ENCODE measurements at places on chromosomes 12 and 14.

- DNase-seq, result no peak
These were observed 578 bp downstream of the PPP1R13B start for GRCh38 chr14:103846543-103847450.

DNA sequence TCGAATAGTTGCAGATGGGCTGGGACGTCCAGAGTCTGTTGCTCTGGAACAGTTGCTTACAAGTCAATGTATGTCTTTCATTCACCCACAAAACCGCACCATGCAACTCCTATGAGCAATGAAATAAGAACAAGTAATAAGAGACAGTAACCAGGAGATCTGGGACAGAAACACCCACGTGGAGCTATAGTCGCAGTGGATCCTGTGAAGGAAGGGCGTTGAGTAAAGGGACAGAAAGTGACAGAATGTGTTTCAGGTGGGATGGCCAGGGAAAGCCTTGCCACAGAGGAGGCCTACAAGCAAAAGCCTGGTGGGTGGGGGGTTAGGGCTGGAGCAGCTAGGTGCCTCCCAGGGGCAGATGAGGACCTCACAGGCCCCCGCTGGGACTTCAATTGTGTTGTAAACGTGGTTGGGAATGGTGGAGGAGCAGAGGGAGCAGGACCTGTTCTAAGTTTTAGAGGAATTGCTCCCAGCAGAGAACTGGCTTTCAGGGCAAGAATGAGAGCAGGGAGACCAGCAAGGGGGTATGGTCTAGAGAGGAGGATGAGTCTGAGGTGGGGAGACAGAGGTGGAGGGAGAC lies 86.7 kb upstream of the FZD10 start:
- DNase-seq, result no peak

DNA sequence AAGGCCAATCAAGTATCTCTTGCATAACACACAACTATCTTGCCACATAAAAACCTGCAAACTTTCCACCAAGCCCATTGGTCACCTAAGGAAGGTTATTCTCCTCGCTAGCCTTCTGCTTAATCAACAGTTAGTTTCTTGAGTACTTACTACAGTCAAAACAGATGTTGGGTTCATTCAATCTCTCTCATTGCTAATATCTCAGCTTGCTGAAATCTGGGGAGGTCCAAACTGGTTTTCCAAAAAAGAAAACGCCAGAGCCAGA lies 74.6 kb downstream of the TTC7B start:
- DNase-seq, result no peak

DNA sequence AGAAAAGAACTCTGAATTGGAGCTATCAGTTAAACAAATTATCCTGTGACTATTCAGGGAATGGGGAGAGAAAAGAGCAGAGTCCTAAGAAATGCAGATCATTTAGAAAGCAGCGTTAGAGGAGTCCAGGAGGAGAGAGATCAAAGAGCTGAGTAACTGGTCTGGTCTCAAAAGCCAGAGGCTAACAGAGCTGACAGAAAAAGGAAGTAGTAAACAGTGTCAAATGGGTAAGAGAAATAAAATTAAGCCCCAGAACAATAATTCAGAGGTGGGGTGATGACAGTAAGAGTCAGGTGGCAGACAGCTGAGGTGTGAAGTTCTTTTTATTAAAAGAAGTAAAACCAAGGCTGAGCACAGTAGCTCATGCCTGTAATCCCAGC lies 19.3 kb downstream of the GXYLT1 start:
- DNase-seq, result no peak

- DNase-seq, result no peak
These were observed 98.1 kb downstream of the TMEM132C start for GRCh38 chr12:128365032-128365431.

GRCh38 chr14:104547310-104547997 lies 32.1 kb upstream of the C14orf180 start:
- DNase-seq, result no peak

- no peak for DNase-seq
These were observed 43.0 kb upstream of the LRRC10 start for GRCh38 chr12:69653703-69654102.

- no peak for DNase-seq
These were observed 84.3 kb downstream of the PLCZ1 start for GRCh38 chr12:18653465-18653864.

GRCh38 chr14:71942904-71943694 lies 10.9 kb downstream of the RGS6 start:
- DNase-seq, result no peak

DNA sequence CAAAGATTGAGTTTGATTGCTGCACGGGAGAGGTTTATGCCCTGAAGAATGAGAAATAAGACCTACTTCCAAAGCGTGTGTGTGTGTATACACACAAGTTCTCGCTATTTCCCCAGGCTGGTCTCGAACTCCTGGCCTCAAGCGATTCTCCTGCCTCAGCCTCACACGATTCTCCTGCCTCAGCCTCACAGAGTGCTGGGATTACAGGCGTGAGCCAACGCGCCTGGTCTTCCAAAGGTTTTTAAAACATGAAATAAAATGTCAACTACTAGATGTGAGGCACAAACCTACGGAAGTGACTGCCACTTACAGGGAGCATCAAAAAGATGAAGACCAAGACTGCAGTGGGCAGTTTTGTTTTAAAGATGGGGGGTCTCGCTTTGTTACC lies 622 bp upstream of the WASHC3 start:
- DNase-seq, result no peak

- no peak for DNase-seq
These were observed 222.9 kb upstream of the DDHD1 start for GRCh38 chr14:53376064-53376463.

DNA sequence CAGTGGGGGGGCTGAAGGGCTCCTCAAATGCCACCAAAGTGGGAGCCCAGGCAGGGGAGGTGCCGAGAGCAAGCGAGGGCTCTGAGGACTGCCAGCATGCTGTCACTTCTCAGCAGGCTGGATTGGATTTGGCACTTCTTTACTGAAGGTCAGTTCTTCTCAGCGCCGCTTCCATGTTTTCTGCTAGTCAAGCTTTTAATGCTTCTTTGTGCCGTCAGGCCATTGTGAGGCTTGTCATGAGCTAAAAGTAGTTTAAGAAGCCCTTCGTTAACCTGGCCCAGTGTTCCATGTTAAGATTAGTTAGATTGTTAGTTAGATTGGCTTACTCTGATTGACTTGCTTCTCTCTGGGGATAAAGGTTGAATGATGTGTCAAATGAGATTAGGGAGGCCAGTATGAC lies 13.4 kb downstream of the GABARAPL1 start:
- no peak for DNase-seq

GRCh38 chr14:68363843-68364767 lies 428.8 kb downstream of the ZFP36L1 start:
- DNase-seq, result no peak

DNA sequence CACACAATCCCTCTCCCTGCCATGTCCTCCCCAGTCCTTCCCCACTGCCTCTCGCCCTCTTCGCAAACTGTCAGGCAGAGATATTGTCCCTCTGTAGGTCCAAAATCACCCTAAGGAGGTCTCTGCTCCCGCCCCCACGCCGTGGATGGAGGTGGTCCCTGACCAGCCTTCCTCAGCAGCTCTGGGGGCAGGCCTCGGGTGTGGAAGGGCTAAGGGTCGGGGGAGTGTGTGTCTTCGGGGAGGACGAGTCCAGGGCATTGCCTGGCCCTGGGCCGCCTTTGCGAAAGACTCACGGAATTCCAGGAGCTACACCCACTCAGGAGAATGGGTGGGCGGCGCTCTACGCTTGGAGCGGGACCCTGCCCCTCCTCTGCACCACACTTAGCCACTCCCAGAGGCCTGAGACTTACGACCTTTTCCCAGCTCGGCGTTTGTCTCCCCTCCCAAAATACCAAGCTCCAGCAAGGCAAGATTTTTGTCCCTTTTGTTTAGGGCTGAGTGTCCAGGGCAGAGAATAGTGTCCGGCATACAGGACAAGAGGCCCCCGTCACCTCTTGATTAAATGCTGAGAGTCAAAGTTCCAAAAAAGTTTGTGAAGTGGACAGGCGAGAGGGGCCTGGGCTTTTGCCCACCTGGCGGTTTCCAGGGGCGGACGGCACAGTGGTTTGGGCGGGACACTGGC lies 881 bp downstream of the PYGL start:
- DNase-seq, result peak; percentile 40

DNA sequence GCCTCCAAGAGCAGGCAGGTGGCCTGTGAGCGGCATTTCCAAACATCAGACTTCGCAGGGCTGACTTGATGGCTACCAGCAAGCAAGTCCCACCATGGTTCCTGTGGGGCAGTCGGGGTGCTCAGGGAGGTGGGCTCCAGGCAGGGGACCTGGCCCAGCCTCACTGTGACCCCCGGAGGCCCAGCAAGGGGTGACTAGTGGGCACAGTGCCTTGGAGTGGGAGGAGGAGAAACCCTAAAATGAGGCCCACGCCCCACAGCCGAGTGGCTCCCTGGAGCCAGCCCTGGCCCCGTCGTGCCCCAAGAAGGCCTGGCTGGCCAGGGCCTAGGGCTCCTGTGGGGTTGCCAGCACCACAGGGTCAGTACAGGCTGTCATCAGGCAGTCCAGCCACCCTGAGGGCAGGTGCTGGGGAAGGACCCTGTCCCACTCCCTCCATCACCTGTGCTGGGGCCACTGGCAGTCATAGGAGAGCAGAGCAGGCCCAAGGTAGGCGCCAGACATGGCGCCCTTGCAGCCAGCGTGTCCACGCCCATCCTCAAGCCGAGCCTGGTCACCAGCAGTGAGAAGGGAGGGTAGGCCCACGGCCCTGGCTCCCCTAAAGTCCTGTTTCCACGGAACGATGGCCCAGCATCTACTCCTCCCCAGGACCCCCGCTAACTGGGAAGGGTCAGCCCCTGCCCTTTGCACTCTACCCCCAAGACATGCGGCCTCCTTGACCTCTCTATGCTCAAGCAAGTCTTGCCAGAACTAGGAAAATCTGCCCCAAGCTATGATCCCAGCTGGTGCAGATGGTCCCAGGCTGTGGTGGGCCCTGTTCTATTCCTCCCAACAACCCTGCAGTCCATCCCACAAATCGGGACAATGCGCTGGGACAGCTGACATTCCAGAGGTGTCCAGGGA lies 144.2 kb upstream of the C14orf180 start:
- no peak for DNase-seq

- no peak for DNase-seq
These were observed 22.5 kb downstream of the PARP2 start for GRCh38 chr14:20365928-20366327.

DNA sequence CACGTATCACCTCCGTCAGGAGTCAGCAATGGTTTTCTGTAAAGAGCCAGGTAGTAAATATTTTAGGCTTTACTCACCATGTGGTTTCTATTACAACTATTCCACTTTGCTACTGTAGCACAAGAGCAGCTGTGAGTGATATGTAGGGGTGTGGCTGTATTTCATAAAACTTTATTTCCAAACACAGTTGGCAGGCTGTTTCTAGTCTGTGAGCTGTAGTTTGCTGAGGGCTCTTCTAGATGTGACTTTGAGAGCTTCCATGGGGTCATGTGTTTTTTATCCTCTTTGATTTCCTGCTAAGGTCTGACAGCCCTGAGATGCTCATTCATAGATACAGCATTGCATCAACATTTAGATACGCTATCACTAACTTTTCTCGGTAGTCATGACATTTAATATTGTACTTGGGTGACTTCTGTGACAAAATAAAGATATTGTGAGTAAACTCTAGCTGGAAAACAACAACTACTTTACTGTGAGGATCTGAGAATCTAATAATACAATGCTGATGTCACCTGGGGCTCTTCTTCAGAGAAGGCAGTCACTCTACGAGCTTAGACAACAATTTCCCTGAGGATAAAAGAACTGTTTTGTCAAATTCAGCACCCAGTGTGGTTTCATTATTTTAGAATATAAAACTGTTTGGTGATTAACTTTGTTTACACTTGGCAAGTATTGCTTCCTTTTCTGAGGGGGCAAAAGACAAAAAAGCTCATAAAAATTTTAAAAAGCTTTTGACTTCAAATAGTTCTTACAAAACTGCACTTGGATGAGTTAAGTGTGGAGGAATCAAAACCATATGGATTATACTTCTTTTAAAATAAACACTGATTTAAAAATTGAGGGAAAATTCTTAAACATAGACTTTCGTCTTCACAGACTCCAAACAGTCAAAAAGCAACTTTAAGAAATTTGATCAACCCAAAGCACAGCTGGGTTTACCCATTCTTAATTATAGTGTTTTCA lies 231.2 kb upstream of the DCN start:
- DNase-seq, result peak; percentile 9

- no peak for DNase-seq
These were observed 10.2 kb downstream of the SCN8A start for GRCh38 chr12:51601241-51601640.

DNA sequence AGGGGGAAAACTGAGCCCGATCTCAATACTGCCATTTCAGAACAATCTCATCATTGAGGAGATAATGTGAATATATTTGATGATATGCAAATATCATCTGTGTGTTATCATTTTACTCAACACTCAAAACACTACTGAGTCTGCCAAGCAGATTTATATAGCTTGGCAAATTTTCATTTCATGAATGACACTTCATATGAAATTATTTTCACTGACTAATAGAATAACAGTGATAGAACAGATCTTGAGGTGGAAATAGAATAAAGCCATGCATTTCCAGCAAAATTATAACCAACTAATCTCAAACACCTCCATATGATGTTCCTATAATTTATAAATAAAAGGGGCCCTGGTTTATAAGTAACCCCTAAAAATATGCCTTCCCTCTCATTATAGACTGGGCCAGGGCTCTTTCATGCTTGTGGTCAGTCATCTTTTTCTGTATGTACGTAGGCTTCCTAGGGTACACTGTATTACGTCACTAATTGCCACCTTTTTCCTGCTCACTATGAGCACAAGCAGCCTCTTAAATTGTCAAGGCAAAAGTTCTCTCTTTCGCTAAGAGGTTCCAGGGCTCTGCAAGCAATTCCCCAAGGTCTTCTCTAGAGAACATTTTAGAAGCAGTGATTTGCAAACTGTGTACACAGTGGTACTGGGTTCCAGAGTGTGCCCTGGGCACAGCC lies 197.1 kb upstream of the FOXN3 start:
- DNase-seq, result no peak

DNA sequence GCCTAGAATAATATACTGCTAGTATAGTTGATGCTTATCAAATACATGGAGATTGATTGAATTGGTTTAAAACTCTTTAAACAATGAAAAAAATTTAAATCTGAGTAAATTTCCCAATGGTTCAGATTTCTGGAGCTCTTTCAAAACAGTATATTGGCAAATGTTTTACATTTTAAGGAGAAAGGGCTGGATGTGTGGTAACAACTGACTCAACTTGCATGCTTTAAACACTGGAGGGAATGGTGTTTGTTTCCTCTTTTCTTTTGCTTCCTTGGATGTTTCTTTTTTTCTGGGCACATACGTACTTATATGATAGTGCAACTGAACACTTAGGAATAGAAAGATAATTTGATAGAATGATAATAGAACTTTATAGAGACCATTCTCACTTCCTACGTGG lies 73.8 kb upstream of the RFX4 start:
- no peak for DNase-seq

All from hindlimb muscle (tissue), 1 donor.